ENCODE measurements at places on chromosomes 12 and 14.

GRCh38 chr12:116502141-116502725 is 56.9 kb upstream of the MAP1LC3B2 start:
- no peak for DNase-seq

DNA sequence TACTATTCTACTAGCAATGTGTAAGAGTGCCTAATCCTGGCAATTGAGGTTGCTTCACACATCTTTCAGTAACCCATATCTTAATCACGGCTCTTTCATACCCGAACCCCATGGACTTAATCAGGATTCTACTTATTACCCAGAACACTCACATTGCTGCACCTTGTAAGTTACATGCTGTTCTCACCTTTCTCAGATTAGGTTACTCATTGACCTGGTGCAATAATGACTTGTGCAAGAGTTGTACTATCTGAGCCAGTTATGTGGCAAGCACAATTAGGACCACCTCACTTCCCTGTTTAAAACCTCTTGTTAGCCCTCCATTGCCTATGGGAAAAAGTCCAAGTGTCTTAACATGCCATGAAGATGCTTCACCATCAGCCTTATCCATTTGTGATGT is 306.7 kb upstream of the E2F7 start:
- no peak for DNase-seq

- no peak for DNase-seq
Observed at GRCh38 chr14:82502043-82502442, 968.4 kb upstream of the SEL1L start.

DNA sequence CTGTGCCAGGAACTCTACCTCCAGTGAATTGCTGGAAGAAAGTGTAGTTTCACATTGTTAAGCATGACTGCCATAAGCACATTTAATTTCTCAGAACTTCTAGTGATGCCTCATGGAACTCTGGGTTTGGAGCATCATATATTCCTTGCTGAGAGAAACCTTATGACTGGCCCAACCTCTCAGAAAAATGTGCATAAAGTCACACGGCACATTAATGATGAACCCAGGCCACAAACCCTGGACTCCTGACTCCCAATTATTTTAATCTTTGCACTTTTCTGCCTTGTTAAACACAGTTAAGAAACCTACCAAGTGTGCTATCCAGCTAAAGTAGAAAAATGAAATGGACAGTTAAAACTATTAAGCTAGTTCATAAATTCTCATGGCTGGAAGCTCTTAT is 5.6 kb downstream of the TCP11L2 start:
- DNase-seq: no peak

DNA sequence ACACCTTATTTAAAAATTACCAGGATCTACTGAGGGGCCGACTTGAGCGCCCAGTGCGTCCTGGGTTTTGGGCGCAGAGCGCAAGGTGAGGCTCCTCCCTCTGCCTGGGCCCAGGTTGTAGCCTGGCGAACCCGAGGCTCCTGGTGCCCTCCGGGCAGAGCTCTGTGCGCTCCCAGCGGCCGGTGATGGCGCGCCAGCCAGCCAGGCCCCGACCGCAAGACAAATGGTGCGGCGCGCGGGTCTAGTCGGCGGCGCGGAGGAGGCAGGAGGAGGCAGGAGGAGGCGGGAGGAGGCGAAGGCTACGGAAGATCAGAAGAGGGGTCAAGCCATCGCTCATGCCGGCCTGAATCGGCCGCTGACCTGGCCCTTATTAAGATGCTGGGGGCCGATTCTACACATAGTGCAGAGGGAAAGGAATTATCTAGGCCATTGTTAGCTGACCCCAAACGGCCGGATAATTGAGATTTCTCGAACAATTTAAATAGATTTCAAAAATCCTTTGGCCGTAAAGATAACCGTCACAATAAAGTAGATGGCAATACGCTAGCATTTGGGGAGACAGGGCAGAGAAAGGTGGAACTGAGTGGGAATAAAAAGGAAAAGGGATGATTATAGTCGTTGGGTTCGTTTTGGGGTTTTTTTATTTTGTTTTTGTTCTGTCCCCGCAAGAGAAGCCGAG is 2.8 kb downstream of the TBX5 start:
- DNase-seq: no peak

GRCh38 chr14:36346052-36346451 is 25.6 kb upstream of the MBIP start:
- peak; percentile 90 for DNase-seq

- DNase-seq: no peak
Observed at GRCh38 chr14:74956280-74957072, 1.1 kb upstream of the PGF start.

GRCh38 chr14:75655235-75655634 is 5.4 kb downstream of the ERG28 start:
- no peak for DNase-seq

DNA sequence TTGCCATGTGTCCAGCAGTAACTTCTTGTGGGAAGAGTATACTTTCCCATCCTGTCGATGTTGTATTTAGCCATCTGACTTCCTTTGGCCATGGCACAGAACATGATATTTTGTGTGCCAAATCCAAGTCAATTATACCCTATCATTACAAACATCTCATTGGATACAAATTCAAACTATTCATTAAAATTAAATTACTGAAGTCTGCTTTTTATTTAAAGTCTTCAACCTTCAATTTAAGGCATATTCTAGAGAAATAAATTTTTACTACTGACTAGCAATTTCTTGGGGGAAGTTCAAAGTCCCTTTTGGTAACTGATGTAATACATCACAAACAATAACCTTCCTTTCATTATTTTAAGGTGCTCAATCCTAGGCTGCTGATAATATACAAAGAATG is 192.6 kb downstream of the SLC6A15 start:
- DNase-seq: no peak

DNA sequence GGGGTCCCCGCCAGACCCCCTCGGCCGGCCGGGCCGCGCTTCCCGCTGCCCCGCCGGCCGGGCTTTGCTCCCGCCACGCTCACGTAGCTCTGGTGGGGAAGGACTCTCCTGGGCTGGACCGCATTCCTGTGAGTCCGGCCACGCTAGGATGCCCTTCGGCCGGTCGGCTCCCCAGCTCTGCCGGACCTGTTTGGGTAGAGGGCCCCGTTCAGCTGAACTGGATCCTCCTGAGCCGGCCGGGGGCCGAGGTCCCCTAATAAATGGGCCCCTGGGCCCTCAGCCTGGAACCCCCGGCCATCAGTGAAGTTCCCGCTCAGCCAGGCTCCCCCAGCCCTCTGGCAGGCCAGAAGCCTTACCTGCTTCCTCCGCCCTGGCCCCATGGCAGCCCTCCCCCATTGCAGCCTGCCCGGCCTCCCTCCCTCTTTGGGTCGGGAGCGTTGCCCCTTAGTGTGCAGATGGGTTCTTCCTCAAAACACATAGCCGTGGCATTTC is 593 bp downstream of the UNC119B start:
- no peak for DNase-seq

- no peak for DNase-seq
Observed at GRCh38 chr12:51198568-51199365, 19.1 kb downstream of the POU6F1 start.

- DNase-seq: peak; percentile 4
Observed at GRCh38 chr12:119412811-119413794, 78.6 kb downstream of the CCDC60 start.

DNA sequence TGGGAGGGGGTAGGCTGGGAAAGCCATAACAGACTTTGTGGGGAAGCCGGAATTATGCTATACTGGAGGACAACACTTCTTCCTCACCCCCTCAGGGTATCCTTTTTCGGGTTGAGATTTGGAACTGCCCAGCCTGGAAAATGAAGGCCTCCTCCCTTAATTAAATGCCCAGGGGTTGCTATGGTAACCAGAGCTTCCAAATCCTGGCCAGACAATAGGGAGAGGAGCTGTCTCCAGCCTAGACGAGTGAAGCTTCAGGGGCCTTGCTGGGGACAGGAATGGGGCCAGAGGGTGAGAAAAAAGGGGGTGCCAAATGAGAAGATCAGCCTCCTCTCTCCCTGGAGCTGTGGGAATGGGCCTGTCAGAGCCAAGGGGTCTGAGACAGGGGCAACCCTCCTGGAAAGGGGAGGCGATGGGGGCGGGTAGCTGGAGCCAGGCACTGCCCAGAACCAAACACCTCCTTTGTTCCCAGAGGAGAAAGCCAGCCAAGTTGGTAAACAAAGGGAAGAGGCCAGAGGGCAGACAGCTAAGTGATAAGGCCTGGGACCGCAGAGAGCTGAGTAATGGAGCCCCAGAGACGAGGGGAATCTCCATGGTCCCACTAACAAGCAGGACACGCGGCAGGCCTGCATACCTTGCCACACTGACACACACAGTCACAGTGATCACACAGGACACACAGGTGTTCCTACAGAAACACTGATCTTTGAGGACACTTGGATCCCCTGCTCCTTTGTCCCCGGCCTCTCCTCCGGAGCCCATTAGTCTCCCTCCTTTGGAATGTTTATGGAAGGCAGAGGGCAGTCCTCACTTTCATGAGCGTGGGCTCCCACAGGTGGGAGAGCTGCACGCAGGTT is 17.9 kb upstream of the RND1 start:
- DNase-seq: no peak

- peak; percentile 25 for DNase-seq
Observed at GRCh38 chr14:75303381-75303789, 24.8 kb downstream of the FOS start.

- peak; percentile 38 for DNase-seq
Observed at GRCh38 chr12:80269803-80270552, 170.6 kb downstream of the OTOGL start.

DNA sequence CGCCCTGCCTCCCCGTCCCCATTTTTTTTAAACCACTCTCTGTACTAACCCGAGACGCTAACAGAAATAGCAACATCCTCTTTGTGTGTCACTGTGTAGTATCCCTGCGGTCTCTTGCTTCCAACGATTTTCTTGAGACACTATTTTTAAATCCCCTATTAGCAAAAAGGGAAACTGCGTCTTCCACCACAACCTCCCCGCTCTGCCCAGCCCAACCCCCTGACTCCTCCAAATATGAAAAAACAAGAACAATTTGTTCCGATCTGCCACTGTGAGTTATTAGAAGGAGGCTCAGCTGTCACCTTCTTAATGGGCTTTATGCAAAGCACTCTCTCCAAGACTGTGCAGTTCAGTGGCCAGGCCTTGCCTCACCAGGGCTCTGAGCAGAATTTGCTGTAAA is 76.3 kb downstream of the MAP1LC3B2 start:
- no peak for DNase-seq

DNA sequence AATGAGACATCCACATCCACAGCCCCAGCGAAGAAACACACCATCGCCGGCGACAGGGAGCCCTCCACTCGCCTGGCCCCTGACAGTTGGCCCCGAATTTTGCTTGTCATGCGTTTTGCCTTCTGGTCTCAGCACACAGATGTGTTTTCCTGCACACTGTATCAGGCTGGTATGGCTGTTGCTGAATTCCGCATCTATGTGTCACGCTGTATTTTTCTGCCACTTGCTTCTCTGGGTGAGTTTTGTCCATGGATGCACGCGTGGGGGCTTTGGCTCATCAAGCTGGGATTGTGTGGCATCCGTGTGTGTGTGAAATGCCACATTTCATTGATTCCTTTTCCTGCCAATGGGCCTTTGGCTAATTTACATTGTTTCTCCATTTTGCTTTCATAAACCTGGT is 26.5 kb downstream of the ARL6IP4 start:
- no peak for DNase-seq

DNA sequence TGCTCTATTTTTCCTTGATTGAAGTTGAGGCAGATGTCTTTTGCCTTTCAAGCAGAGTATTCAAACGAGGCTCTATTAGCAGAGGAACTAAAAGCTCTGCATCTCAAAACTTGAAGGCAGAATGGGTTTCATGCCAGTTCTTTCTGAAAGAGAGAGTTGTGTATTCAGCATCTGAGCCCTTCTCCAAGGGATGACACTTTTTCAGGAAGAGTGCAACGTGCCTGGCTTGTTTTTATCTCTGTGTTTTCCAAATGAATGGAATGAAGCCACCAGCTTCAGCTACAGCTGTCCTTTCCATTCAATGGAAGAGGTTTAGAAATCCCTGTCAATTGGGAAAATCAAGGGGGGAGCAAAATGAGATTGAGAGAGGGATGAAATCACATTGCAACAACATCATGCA is 14.6 kb downstream of the BEST3 start:
- no peak for DNase-seq

DNA sequence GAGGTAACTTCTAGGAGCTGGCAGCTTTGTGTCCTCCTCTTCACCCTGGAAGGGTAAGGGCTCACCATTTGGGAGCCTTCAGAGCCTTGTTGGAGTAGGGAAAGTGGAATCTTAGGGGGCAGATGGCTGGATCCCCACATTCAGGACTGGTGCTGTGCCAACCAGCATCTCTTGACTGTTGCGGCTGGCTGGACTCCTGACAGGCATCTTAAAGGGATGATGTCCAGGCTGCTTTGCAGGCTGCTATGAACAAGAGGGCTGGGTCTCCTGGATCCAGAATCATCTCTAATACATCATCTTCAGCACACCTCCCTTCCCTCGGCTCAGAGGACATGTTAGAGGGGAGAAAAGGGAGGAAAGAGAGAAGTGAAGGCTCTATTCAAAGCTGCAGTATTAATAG is 4.4 kb downstream of the CACNB3 start:
- DNase-seq: no peak

DNA sequence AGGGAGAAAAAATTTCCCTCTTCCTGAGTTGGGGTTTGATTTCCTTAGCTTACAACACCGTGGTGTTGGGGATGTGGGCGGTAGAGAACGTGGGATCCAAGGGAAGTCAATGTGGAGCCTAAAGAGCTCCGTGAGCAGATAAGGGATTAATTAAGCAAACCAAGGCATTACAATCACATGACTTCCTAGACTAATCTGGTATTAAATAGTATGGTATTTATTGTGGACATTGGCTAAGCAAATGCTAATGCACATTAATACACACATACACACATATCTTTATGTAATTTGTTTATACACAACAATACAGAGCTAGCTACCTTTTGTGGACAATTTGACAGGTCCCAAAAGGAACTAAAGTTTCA is 791 bp upstream of the RNF41 start:
- DNase-seq: no peak

GRCh38 chr14:76768671-76769500 is 7.6 kb downstream of the VASH1 start:
- no peak for DNase-seq

- no peak for DNase-seq
Observed at GRCh38 chr12:49496417-49497360, 42.1 kb upstream of the KCNH3 start.

DNA sequence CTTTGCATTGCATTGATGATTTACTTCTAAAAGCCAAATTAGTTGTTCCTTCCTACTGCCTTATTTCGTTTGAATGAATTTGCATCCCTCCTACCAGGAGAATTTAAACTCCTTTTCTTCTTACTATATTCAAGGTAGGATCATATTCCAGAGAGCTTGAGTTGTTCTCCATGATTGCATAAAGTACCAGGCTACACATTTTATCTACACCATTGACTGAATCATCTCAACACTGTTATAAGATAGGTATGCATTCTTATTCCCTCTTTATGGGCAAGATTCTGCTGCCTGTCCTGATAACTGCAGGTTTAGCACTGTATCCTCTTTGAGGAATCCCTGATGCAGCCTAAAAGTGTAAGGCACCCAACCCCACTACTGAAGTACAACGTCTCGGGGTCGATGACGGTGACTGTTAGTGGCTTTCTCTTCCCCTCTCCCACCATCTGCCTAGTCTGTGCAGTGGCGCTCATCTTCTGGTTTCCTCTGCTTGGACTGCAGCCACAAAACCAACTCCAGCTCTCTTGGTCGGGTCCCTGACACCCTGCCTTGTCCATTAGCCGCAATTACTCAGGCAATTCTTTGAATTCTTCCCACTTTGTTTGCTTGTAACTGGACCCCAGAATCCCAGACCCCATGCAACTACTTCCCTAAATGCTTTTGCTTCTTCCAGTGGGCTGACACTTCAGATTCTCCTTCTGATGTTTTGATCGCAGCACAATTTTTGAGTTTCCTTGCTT is 44.4 kb upstream of the STXBP6 start:
- no peak for DNase-seq
